ENCODE measurements at places on chromosomes 4 and X.

DNA sequence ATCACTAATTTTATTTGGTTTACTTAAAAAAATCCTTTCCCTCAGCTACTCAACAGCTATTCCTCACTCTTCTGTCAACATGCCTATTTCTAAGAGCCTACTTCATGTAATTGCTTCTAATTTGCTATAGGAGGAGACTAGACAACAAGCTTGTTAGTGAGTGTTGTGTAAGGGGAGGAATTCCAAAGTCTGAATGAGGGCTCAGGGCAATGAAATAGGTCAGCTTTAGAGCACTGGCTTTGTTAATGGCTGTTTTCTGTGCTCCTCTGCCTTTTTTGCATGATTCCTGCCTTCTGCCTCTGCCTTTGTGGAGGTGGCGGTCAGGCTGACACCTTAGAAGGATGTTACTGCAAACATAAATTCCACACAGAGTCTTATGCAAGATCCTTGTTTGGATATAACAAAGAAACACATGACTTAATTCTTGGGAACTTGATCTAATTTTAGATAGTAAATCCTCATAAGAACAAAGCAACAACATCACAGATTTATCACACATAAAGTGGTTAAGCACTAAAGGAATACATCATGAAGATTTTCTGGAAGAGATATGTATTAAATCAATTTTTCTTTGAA, 15.0 kb upstream of the PAGE1 start:
- no peak overlapping the region for H3K27ac ChIP-seq
- H3K4me3 ChIP-seq, result no peak overlapping the region
- no peaks in the 10 kb centered on the region for H3K4me1 ChIP-seq
- H3K36me3 ChIP-seq, result no peaks in the 10 kb centered on the region
- no peaks in the 10 kb centered on the region for H3K27me3 ChIP-seq

- H3K27ac ChIP-seq, result no peak within 1 kb of the TSS
- no peaks in the 10 kb centered on the region for H3K36me3 ChIP-seq
- DNase-seq, result no peak
- no peak within 1 kb of the TSS for H3K4me3 ChIP-seq
- no peaks in the 10 kb centered on the region for H3K4me1 ChIP-seq
- H3K27me3 ChIP-seq, result no peaks in the 10 kb centered on the region
These were observed at the start of gene PLAC1 for GRCh38 chrX:134658002-134658759. PLAC1 (minus strand) TSS chrX:134658471; CDS start chrX:134566682, 91,789 bp downstream.

GRCh38 chr4:140777386-140777785, 21.2 kb upstream of the TBC1D9 start:
- no peak overlapping the region for H3K27ac ChIP-seq
- no peaks in the 10 kb centered on the region for H3K4me1 ChIP-seq
- no peak overlapping the region for H3K4me3 ChIP-seq
- H3K36me3 ChIP-seq, result no peaks in the 10 kb centered on the region
- H3K27me3 ChIP-seq, result no peaks in the 10 kb centered on the region

GRCh38 chr4:74770226-74770910, 24.0 kb downstream of the BTC start:
- no peaks in the 10 kb centered on the region for H3K36me3 ChIP-seq
- no peak overlapping the region for H3K4me3 ChIP-seq
- no peaks in the 10 kb centered on the region for H3K4me1 ChIP-seq
- H3K27me3 ChIP-seq, result no peaks in the 10 kb centered on the region

All from CD8-positive, alpha-beta memory T cell (primary cell).